ENCODE measurements at places on chromosomes 3 and 15. TPM values are rescaled to one million over a fixed set of nuclear protein-coding genes. Genes with fewer than 3 reads are reported as not detected.

Gene SST
- total RNA-seq, result not detected

Gene SERP1
- total RNA-seq, result 78.4 TPM

GRCh38 chr3:12737833-12738232 is 21.2 kb downstream of the TMEM40 start:
- H3K4me3 ChIP-seq, result no peak overlapping the region
- no peaks in the 10 kb centered on the region for H3K36me3 ChIP-seq
- peaks cover 5% of the 10 kb centered on the region for H3K4me1 ChIP-seq
- peak; percentile 75 for DNase-seq

DNA sequence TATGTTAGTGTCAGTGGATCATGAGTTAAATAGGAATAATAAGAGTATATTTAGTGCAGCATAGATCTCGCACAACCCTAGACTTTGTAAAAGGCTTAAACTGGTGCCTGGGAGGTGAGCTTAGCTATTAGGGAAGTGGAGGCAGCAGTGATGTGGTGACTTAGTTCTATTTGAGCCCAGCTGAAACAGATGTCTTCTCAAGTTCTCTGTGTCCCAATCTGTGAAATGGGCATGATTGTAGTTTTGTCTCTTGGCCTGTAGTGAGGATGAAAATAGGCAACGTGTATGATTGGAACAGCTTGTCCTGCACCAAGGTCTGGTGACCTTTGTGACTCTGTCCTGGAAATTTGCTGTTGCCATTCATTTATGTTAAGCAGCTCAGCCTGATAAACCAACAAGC is 34.7 kb downstream of the EBLN2 start:
- no peak for DNase-seq
- no peaks in the 10 kb centered on the region for H3K4me1 ChIP-seq
- no peak overlapping the region for H3K4me3 ChIP-seq
- no peaks in the 10 kb centered on the region for H3K36me3 ChIP-seq
- H3K27me3 ChIP-seq, result no peaks in the 10 kb centered on the region

DNA sequence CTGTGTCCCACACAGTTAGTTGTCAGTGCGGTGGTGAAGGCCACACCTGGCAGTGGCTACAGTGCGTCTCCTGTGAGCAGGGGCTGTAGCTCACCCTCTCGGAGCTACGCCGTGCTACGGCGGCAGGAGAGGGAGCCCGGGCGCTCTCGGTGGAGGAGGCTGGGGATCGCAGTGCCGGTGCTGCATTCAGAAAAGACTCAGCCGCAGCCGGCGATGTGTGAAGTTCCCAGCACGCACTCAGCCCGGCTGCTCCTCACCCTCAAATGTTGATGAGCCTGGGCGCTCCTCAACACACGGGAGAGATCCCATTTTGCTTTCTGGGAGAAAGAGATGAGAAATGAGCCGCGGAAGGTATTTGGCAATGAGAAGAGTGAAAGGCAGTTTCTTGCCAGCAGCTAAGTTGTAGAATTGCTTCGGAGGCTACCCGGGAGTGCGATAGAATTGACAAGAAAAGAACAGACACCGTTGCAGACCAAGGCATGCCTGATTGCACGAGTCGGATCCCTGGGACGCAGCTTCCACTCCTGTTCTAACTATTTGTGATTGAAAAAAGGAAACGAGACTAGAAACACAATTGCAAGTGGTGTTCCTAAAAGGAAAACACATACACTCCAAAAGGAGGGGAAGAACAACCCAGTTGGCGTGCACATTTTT is at the start of gene UNC13C:
Gene UNC13C (plus strand): TSS at position 189 of the 654 bp plus-strand sequence. CDS start 34,463 bp downstream, outside the sequence.
- H3K36me3 ChIP-seq, result no peaks in the 10 kb centered on the region
- no peak within 1 kb of the TSS for H3K27ac ChIP-seq
- peak within 1 kb of the TSS; percentile 82 for H3K4me3 ChIP-seq
- H3K4me1 ChIP-seq, result peaks cover 4% of the 10 kb centered on the region
- peak; percentile 88 for DNase-seq

GRCh38 chr3:148381051-148381450 is 316.7 kb upstream of the AGTR1 start:
- H3K36me3 ChIP-seq, result no peaks in the 10 kb centered on the region
- no peak overlapping the region for H3K27ac ChIP-seq
- no peaks in the 10 kb centered on the region for H3K4me1 ChIP-seq
- H3K27me3 ChIP-seq, result no peaks in the 10 kb centered on the region
- DNase-seq, result no peak

DNA sequence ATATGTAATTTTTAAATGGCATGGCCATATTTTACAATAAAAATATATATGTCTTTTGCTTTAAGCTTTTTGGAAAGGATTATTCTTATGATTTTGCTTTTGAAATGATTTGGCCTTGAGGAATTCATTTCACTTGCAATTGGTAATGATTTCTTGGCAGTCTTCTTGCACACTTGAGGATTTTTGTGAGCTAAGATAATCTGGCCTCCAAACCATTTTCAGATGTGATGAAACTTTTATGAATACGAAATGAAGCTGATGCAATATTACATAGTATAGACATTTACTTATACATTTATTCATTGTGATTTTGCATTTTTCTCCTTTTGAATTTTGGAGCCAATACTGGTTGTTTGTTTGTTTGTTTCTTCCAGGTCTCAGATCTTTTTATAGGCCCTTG is 6.4 kb upstream of the SH2D7 start:
- H3K27me3 ChIP-seq, result no peaks in the 10 kb centered on the region
- H3K4me1 ChIP-seq, result no peaks in the 10 kb centered on the region
- no peak overlapping the region for H3K27ac ChIP-seq
- no peak for DNase-seq

DNA sequence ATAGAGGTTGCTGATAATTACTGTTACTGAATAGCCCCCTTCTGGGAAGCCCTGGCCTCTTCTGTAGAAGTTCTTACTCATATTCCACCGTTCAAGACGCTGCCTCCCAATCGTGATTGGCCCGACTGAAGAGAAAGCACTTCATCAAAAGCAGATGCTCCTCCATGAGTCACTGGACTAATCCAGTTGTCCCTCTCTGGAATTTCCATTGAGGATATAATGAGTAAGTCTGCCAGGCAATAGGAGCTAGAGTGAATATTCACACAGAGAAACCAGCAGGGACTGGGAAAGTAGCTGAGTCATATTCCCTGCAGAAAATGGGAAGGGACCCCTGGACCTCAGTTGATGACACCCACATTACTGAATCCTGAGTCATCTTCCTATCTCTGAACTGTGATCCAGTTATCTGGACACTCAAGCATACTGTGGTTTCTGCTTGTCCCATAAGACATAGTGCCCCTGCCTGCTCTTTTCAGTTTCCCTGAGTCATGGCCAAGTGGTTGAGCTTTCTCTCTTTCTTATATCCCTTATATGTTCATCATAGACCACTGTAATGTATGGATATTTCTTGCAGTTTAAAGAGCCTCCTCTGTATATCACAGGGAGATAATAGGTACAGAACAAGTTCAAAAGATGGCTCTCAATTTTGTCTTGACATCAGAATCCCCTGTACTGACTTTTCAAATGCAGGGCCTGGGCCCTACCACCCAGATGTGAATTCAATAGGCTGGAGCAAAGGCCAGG is 151.2 kb upstream of the CDIN1 start:
- no peaks in the 10 kb centered on the region for H3K27me3 ChIP-seq
- H3K27ac ChIP-seq, result no peak overlapping the region
- no peaks in the 10 kb centered on the region for H3K4me1 ChIP-seq
- no peaks in the 10 kb centered on the region for H3K36me3 ChIP-seq

DNA sequence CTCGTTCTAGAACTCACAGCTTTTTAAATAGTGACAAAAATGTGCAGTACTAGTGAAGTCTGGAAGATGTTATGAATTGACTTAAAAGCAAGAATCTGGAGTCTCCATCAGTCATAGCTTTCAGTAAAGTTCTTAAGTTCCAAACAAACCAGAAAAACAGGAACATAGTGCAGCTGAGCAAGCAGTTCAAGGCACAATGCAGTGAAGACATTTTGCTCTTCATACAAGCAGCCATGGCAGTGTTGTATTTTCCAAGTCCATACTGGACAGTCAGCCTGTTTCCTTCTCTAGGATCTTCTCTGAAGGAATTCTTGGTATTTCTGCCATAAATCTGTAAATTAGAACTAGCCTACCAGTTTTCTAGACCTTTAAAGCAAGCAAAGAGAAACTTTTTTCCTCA is 90.5 kb downstream of the LRRC28 start:
- H3K4me3 ChIP-seq, result no peak overlapping the region
- no peaks in the 10 kb centered on the region for H3K27me3 ChIP-seq
- H3K4me1 ChIP-seq, result no peaks in the 10 kb centered on the region
- no peak overlapping the region for H3K27ac ChIP-seq
- no peak for DNase-seq

DNA sequence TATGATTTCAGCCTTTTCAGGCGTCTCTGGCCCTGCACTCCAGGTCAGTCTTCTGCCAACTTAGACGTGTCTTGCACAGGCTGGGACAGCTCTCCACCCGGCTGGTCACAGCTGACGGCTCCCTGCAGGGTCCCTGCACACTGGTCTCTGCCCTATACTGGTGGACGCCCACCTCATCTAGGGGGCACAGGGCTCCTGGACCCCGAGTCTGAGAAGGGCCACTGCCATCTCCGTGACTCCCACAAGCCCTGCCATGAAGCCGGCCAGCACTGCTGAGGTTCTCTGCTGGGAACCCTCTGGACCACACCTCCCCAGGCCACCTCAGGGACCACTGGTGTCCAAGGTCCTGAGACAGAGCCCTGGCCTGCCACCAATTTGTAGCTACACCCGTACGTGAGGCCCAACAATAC is 40.5 kb downstream of the CYFIP1 start:
- H3K27ac ChIP-seq, result no peak overlapping the region
- H3K36me3 ChIP-seq, result peaks cover 81% of the 10 kb centered on the region
- H3K4me3 ChIP-seq, result no peak overlapping the region
- H3K4me1 ChIP-seq, result no peaks in the 10 kb centered on the region
- no peak for DNase-seq

DNA sequence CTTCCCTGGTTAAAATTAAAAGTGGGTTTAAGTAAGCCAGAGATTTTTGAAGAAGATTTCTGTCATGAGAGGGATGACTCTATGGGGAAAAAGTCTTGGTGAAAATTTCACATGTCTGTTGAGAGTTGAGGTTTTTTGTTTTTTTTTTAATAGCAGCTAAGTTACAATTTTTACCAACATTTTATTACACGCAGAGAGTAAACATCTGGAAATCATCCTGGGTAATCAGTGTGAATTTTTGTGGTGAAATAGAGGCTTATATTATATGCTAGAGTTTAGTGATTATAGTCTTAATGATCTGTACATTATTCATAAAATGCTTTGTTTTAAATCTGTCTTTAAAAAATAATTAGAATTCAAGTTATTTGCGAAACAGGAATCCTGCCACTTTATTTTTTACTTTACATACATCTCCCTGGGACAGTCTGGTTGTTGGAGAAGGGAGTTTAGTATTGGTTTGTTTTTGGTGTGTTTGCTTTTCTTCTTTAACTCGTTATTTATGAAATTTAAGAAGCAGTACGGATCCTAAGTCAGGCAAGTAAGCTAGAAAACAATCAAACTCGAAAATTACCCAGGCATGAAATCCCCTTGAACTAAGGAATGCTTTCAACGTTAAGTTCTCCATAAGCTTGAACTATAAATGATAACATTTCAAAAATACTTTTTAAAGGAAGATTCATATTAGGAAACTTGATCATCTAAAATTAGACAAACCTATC is 143.4 kb upstream of the TSC22D2 start:
- no peaks in the 10 kb centered on the region for H3K27me3 ChIP-seq
- no peak overlapping the region for H3K4me3 ChIP-seq
- DNase-seq, result no peak
- no peaks in the 10 kb centered on the region for H3K36me3 ChIP-seq
- no peak overlapping the region for H3K27ac ChIP-seq

DNA sequence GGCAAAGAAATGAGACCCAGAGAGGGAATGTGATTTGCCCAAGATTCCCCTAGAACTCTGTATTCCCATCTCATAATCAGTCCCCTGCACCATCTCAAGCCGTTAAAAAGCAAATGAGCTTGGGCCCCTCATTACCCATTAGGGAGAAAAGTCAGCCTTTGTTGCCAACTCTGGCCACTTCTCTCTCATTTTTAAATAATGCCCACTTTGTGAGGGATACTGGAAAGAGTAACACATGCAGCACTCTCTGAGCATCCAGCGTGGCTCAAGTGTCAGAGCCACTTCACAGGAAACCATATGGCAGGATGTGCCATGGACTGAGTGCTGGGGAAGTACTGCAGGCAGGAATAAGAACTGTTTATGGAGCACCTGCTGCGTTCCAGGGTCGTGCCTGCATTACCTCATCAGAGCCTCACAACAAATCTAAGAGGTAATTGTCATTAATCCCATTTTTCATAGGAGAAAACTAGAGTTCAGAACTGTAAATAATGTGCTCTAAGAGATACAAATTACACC is 49.8 kb upstream of the SLC6A1 start:
- H3K27ac ChIP-seq, result no peak overlapping the region
- no peaks in the 10 kb centered on the region for H3K27me3 ChIP-seq
- H3K4me3 ChIP-seq, result no peak overlapping the region
- no peaks in the 10 kb centered on the region for H3K4me1 ChIP-seq
- H3K36me3 ChIP-seq, result no peaks in the 10 kb centered on the region
- DNase-seq, result no peak

GRCh38 chr15:90191344-90191687 is 9.8 kb upstream of the SEMA4B start:
- no peak overlapping the region for H3K27ac ChIP-seq
- no peak for DNase-seq
- H3K36me3 ChIP-seq, result no peaks in the 10 kb centered on the region
- H3K4me3 ChIP-seq, result no peak overlapping the region

DNA sequence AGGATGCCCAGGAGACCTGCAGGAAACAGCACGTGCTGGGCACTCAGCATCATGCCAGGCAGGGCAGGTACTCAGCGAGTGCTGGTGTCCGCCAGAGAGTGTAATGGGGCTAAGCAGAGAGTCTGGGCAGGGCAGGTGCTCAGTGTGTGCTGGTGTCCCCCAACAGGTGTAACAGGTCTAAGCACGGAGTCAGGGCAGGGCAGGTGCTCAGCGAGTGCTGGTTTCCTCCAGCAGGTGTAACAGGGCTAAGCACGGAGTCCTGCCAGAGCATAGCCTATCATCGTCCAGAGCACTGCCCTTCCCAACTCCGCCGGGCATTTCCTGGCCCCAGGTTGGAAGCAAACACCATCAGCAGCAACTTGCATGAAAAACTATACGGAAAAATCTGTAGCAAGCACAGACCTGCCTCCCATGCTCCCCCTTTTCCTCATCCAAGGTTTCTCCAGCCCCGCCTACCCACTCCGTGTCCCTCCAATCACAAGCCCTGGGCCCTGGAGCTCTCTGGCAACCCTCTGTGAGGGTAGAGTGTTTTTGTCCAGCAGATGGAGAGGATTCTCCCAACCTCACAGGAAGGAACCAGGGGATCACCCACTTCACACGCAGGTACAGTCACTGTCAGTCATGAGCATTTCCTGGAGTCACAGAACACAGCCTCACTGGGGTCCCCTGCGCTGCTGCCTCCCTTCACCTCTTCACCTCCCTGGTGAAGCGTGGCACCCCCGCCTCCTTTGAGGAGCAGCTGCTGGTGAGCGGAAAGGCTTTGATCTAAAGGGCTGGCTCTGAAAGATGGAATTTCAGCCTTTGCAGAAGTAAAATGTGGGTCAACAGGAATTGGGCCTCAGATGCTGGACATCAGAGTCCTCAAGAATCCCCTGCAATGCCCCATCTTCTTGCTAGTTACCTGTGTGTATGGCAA is 302.5 kb downstream of the OCA2 start:
- H3K27ac ChIP-seq, result no peak overlapping the region
- H3K4me1 ChIP-seq, result no peaks in the 10 kb centered on the region
- H3K36me3 ChIP-seq, result no peaks in the 10 kb centered on the region
- DNase-seq, result no peak
- no peaks in the 10 kb centered on the region for H3K27me3 ChIP-seq

- H3K36me3 ChIP-seq, result no peaks in the 10 kb centered on the region
- no peaks in the 10 kb centered on the region for H3K4me1 ChIP-seq
- no peak for DNase-seq
- H3K27ac ChIP-seq, result no peak overlapping the region
- no peak overlapping the region for H3K4me3 ChIP-seq
- no peaks in the 10 kb centered on the region for H3K27me3 ChIP-seq
Observed at GRCh38 chr3:2540115-2540514, 441.4 kb downstream of the CNTN4 start.

Data from endodermal cell (in vitro differentiated cells).